ENCODE measurements at places on chromosomes 5 and 9.

DNA sequence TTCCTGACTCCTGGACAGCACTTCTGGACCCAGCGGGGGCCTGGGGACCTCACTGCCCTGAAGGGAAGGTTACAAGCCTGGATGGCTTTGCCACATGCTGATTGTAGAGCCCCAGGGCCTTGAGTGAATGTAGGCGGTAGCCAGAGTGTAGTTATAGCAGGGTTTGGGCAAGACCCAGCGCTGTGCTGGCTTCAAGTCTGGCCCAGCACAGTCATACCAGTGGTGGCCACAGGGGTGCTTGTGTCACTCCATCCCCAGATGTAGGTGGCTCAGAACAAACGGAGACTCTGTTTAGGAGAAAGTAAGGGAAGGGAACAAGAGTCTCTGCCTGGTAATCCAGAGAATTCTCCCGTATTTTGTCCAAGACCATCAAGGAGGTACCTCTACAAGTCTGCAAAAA, 84.6 kb downstream of the STARD4 start:
- DNase-seq, result no peak

GRCh38 chr9:68546596-68547390, 6.1 kb upstream of the TMEM252 start:
- DNase-seq, result no peak

- no peak for DNase-seq
Observed at GRCh38 chr5:159179529-159180305, 29.6 kb downstream of the RNF145 start.

DNA sequence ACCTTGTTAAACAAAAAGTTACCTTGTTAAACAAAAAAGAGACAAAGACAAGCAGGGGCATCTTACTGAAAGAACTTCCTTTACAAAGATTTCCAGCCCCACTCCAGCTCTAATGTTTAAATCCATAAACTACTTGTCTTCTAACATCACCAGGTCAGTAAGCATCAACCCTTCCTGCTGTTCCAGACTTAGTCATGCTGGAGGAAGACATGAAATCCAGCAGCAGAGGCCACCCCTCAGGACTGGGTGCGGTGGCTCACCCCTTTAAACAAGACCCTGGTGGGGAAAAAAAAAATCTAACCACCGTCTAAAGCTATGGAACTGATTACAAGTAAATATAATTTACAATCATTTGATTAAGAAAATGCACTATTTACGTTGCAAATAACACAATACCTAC, 9.1 kb downstream of the PDCL start:
- DNase-seq, result no peak

DNA sequence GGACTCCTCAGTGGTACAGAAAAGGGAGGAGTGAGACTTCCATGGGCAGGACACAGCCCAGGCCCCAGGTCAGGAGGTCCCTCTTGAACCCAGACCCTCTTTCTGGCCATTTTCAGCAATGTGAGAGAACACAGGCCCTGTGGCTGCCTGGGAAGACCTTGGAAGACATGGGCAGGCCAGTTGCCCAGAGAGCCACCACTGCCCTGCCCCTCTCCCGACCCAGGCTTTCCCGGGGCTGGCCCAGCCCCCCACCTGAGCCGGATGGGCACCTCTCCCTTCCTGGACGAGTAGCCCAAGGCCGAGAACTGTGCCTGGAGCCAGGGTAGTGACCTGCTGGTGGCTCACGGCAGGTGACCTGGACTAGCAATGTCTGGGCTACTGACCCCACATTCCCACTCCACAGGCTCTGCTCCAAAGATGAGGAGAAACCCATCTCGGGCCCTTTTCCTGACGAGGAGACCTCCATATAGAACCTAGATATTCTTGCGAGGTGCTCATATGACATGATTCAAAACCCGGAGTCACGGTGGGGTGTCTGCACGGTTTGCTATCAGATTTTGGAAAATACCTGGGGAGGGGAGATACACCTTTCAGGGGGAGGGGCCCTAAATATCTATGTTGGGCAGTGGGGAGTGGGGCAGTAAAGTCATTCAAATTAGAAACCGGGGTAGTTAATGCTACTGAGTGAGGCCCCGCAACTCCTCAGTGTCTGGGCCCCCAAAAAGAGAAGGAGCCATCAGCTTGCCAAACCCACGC, 59.4 kb downstream of the ZNF354C start:
- DNase-seq, result no peak

DNA sequence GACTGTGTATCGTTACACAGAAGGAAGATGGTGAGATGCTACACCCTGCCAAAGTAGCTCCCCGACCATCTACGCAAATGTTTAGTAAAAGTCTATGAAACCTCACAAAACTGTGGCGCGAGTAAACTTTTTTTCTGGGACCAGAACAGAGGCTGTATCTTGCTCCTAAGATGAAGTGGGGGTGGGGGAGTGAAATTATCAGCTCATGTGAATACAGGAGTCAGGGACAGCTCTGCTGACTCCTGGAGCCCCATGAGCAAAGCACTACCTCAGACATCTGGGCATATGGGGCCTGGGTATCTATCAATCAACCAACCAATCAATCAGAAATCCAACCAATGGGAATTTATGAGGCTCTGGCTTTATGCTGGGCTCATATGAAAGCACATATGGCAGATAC, 138.6 kb upstream of the RANBP3L start:
- DNase-seq, result no peak

DNA sequence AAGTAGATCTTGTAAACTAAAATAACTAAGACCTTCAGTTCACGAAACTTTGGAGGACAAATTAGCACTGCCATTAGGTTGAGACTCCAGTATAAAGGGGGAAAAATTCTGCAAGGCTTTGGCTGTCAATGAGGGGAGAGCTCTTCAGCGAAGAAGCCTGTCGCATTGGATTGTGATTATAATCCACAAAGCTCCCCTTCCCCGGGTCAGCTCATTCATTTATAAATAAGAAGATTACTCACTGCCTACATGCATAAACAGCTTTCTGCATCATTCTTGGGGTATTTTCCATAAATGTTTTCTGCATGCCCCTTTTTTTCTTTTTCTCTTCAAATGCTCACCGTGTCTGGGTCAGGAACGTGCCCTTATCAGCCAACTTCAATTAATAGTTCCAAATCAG, 196.7 kb downstream of the EBF1 start:
- no peak for DNase-seq

DNA sequence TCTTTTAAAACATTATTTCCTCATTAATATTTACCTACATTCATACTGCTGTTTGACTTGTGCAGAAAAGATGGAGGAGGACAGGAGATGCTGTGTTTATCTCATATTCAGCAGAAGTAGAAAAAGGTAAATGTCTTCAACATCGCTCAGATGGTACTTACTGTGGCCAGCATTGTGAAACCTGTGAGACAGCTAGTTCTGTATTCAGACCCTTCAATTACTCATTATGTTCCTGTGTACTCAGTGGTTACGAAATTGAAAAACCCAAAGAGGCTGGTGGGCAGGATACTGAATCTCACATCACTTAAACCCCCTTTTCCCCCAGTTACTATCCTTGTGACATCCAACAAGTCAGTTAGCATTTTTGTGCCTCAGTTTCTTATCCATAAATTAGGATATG, 216.0 kb downstream of the KDM4C start:
- no peak for DNase-seq

DNA sequence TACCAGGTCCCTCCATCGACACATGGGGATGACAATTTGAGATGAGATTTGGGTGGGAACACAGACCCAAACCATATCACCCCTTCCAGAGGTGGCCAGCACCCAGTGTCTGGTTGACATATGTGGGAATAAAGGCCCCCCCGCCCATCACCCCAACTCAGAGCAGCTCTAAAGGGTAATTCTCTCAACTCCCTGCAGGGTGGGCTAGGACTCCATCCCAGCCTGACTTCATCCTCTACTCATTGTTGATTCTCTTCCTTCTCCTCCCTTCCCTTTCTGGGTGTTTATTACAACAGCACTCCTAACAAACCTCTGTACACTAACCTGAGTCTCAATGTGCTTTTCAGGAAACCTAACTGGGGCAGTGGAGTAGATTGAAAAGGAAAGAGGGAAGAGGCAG, 339.9 kb downstream of the ACTL7B start:
- no peak for DNase-seq

DNA sequence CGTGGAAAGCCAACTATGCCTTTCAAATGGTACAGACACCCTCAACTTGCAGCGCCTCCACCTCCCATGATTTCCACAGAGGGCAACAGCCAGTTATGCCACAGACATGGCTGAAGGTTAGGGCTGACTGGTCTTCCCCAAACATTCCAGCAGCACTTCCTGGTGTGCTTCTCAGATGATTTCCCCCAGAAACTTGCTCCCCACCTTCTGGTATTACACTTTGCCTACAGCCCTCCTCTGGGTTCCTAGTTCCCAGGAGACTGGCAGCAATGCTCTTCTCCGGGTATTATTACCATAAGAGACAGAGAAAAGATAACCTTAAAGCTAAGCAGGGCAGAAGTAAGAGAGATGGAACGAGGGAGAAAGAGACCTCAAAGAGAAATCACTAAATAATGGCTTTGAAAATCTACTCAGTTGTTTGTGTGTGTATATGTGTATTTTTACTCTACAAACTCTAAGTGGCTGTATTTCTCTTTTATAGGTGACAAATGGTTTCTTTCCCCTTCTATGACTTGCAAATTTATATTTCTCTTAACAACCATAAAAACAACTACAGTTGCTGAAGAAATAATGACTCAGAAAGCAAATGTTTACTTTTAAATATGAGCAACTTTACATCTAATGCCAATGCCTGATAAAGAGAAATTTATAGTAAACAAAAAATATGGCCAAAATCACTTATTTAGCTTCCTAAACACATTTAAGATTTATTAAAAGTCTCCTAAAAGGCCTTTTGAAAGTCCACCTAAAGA, 133.8 kb downstream of the PDE4D start:
- DNase-seq, result no peak

GRCh38 chr5:1759378-1759970, 40.2 kb downstream of the MRPL36 start:
- DNase-seq, result no peak

DNA sequence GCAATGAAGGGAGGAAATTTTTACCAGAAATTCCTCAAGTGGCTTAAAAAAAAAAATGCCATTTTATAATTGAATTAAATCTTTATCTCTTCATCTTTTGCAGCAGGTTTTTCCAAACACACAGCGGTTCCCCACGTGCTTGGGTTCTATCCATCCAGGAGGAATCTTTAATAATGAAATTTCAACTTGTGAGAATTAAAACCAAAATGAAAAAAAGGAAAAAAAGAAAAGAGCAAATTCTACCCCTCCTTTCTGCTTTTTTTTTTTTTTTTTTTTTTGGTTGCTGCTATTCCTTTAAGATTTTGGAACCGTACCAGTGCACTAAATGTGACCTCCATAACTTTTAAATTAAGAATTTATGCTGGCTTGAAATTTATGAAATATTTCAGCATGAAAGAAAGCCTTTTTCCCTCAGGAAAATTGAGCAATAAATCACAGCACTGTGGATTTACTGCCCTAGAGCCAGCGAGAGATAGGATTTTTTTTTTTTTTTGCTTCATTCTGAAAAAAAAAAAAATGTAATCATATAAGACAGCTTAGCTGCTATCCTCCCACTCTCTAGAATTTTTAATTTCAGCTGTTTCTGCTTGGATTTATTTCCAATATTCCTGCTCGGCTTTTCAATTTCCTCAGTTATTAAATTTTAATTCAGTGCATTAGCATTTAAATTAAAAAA, 88.5 kb downstream of the ZNF618 start:
- DNase-seq, result no peak

- no peak for DNase-seq
Observed at GRCh38 chr9:6302417-6302816, 25.8 kb upstream of the TPD52L3 start.

DNA sequence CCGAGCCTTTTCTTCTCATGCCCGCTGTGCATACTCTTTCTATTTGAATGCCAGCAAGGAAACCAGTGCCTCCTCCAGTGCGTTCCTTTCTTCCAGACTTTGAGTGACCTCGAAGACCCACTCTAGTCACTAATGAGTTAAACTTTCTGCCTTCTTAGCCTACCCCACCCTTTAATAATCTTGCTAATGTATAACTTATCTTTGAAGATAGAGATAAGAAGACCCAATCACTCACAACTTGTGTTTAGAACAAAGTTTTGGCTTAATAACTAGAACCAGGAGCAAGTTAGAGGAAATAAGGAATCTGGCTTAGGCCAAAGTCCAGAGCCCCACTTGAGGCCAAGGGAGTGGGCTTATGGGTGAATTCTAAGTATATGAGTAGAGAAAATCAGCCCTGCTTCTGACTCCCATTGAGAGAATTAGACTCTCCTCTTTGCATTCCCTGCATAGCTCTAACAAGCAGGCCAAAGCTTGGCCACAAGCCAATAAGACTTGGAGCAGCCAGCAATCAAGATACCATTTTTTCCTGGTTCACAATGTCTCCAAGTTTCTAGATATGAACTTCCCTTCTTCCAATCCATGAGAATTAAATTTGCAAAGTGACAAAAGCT, 181.5 kb upstream of the PIK3R1 start:
- no peak for DNase-seq

DNA sequence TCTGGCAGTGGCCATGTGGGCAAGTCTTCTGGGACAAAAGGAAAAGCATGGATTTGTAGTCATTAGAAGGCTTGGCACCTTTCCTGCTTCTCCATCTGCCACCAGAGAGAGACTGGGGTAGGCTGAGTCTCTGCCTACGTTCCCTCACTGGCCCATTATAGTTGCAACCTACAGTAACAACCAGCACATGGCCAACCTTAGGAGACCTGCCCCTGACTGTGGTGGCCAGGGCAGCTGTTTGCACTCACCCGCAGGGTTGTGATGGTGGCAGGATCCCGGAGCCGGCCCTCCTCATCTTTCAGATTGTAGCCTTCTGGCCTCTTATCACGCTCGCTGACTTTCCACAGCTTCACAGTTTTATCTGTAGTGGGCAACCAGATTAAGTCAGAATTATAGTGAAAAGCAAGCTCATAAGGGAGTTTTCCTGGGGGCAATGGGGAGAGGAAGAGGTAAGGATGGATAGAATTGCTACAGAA, 174.9 kb upstream of the GPR151 start:
- no peak for DNase-seq

GRCh38 chr9:87718852-87719612, 6.9 kb upstream of the CTSL start:
- no peak for DNase-seq

DNA sequence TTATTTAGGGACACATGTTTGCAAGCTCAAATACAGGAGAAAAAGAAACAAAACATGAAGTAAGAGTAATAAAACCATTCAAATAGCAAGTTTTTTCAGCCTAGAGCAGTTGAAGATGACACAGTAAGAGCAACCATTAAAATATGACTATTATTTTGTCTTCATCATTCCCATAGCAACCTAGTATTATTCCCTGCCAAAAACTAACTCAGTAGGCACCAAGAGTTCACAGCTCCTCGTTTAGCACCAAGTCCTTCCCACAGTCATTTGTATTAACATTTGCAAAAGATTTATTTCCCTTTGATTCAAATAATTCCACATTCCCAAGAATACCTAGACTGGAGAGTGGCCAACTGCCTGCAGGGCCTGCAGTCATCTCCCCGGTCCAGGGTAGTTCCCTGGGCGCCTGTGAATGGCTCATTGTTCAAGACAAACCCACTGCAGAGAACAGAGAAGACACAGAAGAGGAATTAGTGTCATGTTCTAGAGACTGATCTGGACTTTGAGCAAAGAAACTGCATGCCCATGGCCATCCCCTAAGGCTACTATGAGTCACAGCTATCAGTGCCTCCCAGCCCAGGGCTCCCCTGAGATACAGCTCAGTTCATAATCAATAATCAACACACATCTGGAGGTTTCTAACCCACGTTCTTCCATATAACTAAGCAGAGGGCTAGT, 139.1 kb upstream of the MAP3K1 start:
- no peak for DNase-seq

All from stimulated activated naive CD4-positive, alpha-beta T cell treated with Interleukin-2 at 50 U/mL for 16 hours (primary cell).